Fibroblast of lung (primary cell): ENCODE measurements at places on chromosomes 13 and 19.

DNA sequence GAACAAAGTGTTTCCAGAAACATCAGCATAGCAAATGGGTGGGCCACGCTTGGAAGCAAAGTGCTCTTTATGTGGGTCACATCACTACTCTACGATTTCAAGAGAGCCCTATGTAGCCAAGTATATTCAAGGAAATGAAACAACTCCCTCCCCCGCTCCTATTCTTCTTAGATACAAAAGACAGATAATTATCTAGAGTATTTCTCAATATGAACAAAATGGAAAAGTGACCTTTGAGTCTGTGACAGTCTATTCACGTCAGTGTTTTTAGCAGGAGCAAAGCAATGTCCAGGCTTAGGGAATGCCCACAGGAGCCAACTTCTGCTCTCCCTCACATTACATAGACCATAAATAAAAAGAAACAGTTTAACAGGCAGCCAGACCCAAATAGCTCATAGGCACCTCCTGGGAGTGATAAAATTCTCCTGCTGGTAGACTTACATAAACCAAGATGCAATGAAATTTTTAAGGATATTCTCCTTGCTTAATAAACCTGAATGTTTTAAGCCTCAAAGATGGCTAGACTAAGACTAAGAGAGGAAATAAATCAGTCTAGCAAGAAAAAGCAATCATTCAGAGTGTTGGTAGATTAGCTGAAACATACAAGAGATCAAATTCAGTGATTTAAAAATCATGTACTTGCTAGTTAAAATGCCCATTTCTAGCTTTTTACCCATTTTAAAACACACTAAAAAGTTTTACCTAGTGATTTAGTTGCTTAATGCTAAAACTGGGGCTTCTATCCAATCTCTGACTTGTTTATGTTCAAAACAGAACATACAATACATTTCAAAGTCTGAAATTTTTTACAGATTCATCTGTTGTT, 182.8 kb downstream of the RGCC start:
- DNase-seq = no peak

- DNase-seq = peak; percentile 22
These were observed 2.7 kb downstream of the TNPO2 start for GRCh38 chr19:12720851-12721655.

GRCh38 chr19:41255171-41255570, 9.0 kb upstream of the HNRNPUL1 start:
- DNase-seq = no peak

DNA sequence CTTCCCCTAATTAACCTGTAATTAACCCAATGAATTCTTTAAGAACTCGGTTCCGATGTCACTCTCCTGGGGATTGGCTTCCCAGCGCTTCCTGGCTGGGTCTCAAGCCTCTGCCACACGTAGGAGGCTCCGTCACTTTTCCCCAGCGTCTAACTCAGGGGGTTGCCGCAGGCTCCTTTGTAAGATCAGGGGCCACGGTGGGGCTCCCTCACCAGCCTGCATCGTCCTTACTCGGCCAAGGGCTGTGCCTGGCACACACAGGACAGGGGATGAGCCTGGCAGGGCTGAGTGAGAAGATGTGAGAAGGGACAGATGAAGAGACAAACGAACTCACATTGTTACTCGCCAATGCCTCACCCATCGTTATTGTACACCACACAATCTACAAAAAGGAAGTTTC, 20.9 kb upstream of the ATP11A start:
- no peak for DNase-seq

GRCh38 chr13:91312324-91312723, 35.2 kb upstream of the MIR17HG start:
- no peak for DNase-seq

GRCh38 chr19:14379294-14380065, 1.8 kb upstream of the ADGRE5 start:
- no peak for DNase-seq

- DNase-seq = peak; percentile 53
These were observed 3.5 kb downstream of the MKNK2 start for GRCh38 chr19:2047449-2048103.

DNA sequence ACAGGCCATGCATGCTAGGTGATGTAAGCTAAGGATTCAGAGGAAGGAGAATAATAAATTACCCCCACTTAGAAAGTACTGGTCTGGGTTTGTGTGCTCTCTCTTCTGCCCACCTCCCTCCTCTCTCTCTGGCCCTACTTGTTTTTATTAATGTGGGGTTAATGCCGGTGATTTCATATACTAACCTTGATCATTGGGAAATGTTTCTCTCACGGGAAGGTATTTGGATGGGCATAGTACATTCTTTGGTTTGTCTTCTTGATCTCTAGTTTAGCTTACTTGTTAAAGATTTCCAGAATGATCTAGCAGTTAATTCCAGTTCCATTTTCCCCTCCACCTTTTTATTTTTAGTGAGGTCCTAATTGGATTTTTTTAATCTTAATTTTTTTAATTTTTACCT, 24.6 kb downstream of the ARHGAP35 start:
- DNase-seq = no peak

- no peak for DNase-seq
These were observed 16.3 kb downstream of the NEK5 start for GRCh38 chr13:52112591-52112990.

DNA sequence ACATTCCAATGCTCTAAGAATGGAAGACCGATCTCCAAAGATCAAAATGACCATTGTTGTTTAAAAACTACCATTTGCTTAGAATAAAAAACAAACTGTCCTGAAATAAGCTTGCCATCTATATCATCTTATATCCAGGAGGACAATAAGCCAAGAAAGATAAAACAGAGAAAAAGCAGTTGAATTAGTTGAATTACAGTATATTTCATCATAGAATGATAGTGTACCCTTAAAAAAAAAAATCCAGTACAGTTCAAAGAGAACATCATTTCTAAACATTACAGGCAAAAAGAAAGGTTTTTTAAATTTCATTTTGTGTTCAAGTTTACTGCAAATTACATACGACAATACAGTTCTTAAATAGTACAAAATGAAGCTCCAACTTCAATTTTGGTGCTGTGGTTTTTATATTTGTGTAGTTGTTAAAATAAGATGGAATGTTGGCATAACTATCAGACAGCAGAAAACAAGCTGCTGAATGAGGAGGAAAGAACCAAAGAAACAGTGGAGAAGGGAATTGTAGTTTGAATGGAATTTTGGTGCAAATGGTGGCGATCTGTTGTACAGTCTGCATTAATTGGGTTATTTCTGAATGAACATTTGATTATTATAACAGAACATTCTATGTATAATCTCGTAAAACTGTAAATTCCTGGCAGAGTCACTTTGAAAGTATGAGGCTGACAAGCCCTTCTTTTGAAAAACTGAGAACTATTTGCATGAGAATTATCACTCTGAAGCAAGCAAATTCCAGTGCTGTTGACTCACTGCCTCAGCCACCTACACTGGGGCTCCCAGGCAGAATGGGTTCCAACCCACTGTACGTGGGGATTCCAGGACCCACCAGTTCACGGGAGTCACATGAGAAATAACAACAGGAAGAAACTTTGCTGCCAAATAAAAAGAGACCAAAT, 37.7 kb downstream of the LHFPL6 start:
- peak; percentile 98 for DNase-seq

- DNase-seq = peak; percentile 30
These were observed at the start of gene ATP1A3 for GRCh38 chr19:41993612-41994483. TSS of gene ATP1A3 (minus strand) at chr19:41994230. CDS start at chr19:41994076, 154 bp downstream.

- DNase-seq = no peak
These were observed 19.5 kb upstream of the ATP8A2 start for GRCh38 chr13:25352230-25352629.

GRCh38 chr13:114174529-114174961, 4.5 kb upstream of the CFAP97D2 start:
- no peak for DNase-seq

- no peak for DNase-seq
These were observed 348.5 kb downstream of the RFC3 start for GRCh38 chr13:34166406-34166805.

GRCh38 chr13:111233080-111233479, 87.4 kb upstream of the TEX29 start:
- DNase-seq = no peak

- DNase-seq = no peak
These were observed 4.2 kb upstream of the RPS11 start for GRCh38 chr19:49491804-49492572.

DNA sequence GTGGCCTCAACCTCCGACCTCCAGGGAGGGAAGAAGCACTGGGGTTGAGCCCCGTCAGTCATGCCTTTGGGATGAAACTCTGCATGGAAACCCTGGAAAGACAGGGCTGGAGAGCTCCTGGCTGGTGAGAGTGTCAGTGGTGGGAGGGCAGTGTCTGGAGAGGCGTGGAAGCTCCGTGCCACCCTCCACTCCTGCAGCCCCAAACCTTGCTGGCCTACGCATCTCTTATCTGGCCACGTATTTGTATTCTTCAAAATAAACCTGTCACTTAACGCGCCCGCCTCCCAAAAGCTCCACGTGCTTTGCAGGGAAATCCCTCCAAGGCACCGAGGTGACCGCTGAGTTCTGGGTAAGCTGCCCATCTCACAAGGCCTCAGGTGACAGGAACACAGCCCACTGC, 84.3 kb downstream of the TEX29 start:
- DNase-seq = no peak

- DNase-seq = peak; percentile 21
These were observed 487.8 kb upstream of the SPRY2 start for GRCh38 chr13:80828759-80829158.

GRCh38 chr19:8638078-8638619, 7.7 kb downstream of the NFILZ start:
- DNase-seq = no peak

- DNase-seq = no peak
These were observed 926.8 kb downstream of the DIAPH3 start for GRCh38 chr13:59236944-59237343.

DNA sequence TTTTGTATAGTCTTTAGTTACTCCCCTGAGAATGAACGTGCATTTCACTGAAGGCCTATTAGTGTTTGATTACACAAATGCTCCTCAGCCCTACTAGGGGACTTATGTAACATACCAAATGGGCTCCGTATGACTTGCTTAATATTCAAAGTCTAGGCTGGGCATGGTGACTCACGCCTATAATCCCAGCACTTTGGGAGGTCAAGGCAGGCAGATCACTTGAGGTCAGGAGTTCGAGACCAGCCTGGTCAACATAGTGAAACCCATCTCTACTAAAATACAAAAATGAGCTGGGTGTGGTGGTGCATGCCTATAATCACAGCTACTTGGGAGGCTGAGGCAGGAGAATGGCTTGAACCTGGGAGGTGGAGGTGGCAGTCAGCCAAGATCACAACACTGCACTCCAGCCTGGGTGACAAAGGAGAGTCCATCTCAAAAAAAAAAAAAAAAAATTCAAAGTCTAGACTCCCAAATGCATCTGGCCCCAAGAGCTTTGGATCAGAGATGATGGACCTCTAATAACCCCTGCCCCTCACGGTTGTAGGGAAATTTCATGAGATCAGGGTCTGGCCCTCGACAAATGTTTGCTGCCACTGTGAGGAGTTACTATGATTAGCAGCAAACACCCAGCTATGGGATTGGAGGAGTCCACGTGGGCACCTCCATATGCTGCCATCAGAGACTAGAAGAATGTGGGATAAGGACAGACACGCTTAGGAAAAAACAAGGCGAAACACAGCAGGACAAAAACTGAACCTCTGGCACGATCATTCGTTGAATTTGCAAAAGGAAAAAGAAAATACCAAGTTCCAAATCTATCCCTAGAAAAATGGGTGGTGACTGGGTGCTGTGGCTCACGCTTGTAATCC, 4.6 kb downstream of the FBXO17 start:
- no peak for DNase-seq

DNA sequence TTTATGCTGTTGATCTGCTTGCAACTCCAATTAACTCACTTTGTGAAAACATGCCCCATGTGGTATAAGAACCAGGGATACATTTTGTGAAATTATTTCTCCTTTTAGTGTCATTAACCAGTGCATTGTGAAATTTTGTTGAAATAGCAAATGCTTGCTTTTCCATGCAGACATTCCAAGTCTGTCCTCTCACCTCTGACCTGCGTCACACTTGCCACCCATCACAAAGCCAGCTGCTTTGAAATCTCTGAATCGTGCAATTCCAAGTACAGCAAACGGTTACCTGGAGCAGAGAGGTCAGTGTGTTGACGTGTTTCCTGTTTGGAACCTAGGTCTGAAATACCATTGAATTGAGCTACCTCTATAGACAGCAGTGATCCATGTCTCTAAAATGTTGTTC, 4.9 kb upstream of the SLC25A15 start:
- DNase-seq = no peak

DNA sequence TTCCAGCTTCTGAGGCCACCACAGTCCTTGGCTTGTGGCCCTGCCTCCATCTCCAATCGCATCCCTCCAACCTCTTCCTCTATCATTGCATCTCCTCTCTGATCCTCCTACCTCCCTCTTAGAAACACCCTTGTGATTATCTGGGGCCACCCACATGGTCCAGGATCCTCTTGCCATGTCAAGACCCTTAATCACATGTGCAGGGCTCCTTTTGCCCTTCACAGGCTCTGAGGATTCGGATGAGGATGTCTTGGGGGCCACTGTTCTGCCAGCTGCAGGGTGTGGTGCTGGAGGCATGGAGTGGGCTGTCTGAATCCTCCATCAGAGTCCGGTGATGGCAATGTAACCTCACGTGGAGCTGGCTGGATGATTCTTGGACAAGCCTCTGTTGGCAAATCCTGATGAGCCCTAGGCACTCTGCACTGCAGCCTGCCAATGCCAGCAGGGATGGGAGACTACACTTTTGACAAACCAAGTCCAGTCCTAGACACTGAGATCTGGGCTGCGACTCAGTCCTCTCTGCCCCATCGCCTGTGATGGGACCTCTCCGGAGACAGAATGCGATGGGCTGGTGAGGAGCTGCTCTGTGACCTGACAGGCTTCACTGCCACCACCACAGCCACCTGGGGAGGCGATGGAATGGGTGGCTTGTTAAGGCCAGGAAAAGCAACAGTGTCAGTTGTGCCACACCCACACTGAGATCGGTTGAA, 61.2 kb downstream of the CCDC70 start:
- DNase-seq = no peak

DNA sequence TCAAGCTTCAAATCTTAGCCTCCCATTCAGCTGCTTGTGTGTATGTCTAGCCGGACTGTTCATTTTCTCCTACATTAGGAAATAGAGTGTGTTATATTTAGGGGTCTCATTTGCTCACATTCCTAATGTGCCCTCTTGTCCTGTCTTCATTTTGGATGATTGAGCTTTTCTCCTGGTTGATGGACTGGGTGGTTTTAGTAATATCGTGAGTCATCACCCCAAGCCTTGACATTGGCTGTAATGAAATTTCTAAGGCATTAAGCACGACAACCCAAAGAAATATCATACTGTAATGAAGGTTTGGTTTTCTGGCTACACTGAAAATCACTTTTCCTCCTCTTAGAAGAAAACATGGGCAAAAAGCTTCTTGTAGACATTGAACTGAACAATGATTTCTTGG, 110.7 kb upstream of the WASF3 start:
- peak; percentile 19 for DNase-seq

- DNase-seq = no peak
These were observed 29.7 kb upstream of the KL start for GRCh38 chr13:32986552-32986951.

DNA sequence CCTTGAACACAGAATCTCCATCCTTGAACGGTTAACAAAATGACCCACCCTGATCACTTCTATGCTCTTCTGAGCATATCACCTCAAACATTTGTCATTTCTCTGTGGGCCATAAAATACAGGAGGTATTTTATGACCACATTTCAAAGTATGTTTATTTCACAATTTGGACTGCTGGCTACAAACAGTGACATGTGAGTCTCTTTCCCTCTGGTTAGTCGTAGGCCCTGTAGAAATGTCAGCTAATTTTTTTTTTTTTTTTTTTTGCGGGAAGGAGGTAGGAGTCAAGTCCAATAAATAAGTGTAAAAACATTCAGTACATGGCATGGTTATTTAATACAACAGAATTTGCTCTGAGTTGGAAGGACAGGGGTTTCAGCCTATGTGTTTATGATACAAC, 70.7 kb downstream of the FOXO1 start:
- DNase-seq = peak; percentile 12

- no peak for DNase-seq
These were observed 22.6 kb downstream of the CEBPA start for GRCh38 chr19:33279430-33280350.
